ENCODE measurements at places on chromosomes 11 and 22. TPM values are rescaled to one million over a fixed set of nuclear protein-coding genes. Genes with fewer than 3 reads are reported as not detected.

The MOV10L1 gene
- total RNA-seq: not detected

The KLHDC7B gene
- 7.6 TPM for total RNA-seq

The SLC5A4 gene
- total RNA-seq: not detected

The PRR33 gene
- 0.05 TPM for total RNA-seq

The CTTN gene
- 0.39 TPM for total RNA-seq

The PRRG4 gene
- total RNA-seq: 0.13 TPM

The GLYAT gene
- total RNA-seq: not detected

The SHISAL1 gene
- not detected for total RNA-seq

The SCT gene
- not detected for total RNA-seq

The MMP8 gene
- not detected for total RNA-seq

The HTR3A gene
- not detected for total RNA-seq

The UPK3A gene
- total RNA-seq: not detected

The IL17REL gene
- total RNA-seq: not detected

The LGALS12 gene
- not detected for total RNA-seq

The TPBGL gene
- total RNA-seq: 0.25 TPM

The GNG3 gene
- total RNA-seq: not detected

The PRG3 gene
- not detected for total RNA-seq

The GPR83 gene
- total RNA-seq: not detected

The DERL3 gene
- total RNA-seq: 12.0 TPM

The TRIM48 gene
- total RNA-seq: not detected
